ENCODE measurements at places on chromosomes 3 and 15.

- DNase-seq: no peak
Observed at GRCh38 chr3:52345521-52346109, 29.5 kb downstream of the DNAH1 start.

GRCh38 chr15:61227950-61228936 lies 859 bp downstream of the RORA start:
- DNase-seq: no peak

DNA sequence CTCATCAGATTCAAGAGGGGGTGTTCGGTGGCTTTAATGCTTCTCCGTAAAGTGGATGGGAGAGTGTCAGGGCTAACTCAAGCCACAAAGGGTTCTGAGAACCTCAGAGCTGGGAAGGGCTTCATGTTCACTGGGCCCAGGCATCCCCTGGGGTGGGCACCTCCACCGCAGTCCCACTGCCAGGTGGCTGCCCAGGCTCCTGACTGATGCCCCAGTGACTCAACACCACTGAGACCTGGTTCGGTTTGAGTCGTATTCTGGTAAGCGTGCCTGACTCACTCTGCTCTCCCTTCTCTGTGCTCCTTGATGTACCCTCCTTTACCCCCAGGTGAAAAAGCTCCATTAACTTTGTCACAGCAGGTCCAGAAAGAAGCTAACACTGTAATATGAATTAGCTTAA lies 304.6 kb downstream of the RPLP1 start:
- peak; percentile 14 for DNase-seq

GRCh38 chr3:139557041-139557440 lies 17.5 kb upstream of the RBP1 start:
- no peak for DNase-seq

DNA sequence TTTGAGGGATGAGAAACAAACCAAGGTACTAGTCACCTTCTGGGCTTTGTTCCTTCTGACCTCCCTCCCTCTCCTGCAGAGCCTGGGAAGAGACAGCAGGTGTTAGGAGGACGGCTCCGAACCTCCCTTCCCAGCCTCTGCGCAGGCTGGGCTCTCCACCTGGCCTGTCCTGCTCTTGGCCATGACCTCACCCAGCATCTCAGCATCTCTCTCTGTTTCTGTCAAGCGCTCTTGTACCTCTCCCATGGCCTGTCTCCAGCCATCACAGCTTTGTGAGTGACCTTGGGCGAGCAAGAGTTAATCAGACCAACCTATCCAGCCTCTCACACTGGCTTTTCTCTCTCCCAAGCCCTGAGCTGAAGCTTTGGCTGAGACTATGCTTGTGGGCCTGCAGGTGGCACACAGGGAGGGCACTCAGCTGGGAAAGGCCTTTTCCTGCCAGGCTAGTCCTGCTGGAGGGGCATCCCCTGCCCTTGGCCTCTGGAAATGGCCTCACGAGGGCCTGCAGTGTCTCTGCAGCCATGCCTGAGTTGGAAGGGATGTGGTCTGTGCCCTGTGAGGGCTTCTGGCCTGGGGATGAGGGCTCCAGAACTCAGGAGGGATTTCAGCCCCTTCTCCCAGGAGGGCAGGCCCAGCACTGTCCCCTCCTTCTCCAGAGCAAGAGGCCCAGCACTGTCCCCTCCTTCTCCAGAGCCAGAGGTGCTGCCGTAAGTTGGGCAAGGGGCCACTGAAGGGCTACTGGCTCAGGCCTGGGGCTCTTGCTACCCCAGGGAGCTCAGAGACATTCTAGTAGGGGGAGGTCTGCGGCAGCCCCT lies 2.1 kb downstream of the CHST13 start:
- no peak for DNase-seq

DNA sequence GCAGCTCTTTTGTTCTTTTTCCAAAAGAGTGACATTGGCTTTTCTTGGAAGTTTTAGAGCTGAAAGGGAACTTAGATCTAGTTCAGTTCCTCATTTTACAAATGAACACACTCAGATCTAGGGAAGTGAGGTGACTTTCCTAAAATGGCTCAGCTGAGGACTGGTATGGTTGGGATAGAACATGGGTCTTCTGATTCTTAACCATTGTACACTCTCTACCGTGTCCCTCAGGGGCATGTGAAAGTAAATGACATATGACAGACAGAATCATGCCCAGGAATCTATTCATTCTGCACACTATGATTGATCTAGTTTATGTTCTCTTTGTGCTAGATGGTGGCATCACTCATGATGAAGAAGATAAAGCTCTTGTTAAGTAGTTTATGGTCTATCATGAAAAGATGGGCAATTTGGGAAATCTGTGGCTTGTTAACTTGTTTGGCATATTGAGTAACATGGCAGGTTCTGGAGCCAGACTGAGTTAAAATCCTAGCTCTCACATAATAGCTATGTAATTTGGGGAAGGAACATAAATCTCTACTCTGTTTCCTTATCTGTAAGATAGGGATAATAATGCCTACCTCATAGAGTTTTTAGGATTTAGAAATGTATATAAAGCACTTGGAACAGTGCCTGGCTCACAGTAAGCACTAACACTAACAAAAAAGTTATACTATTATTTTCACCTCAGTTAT lies 30.9 kb downstream of the UBE2E1 start:
- no peak for DNase-seq

DNA sequence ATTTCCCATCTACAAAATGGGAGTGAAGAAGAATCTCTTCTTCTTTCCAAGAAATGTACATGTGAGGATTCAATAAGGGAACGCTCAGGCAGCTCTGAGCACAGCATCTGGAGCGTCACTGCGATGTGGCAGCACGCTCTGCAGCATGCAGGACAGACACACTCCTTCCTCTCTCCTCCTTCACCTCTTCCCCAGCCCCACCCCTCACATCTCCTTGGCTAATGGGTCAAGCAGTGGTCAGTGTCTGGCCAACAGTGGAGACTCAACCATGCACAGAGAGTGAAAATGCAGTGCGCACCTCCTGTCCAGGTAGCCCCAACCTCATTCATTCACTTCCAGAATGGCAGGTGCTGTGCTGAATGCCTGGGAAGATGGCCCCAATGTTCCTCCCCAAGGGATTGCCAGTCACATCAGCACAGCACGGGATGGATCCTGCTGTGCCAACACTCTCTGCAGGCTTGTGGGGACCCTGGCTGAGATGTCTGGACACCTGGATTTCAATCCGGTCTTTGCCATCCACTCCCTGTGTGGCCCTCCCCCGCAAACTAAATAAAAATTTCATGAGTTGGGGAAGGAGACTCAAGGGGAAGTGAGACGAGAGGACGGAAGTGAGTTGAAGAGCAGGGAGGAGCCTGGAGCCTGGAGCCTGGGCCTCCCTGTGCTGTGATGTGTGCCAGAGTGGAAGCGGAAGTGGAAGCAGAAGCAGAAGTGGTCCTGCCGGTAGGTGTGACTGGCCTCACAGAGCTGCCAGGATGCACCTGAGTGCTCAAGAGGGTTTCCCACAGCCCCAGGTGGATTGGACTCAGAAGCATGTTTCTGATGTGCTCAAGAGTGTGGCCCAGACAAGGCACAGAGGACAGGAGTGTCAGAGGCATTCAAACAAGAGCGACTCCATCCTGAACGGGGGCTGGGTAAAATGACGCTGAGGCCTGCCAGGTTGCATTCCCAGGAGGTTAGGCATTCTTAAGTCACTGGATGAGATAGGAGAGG lies 163.9 kb downstream of the SMAD6 start:
- no peak for DNase-seq

GRCh38 chr3:66816090-66816761 lies 181.9 kb upstream of the KBTBD8 start:
- no peak for DNase-seq

DNA sequence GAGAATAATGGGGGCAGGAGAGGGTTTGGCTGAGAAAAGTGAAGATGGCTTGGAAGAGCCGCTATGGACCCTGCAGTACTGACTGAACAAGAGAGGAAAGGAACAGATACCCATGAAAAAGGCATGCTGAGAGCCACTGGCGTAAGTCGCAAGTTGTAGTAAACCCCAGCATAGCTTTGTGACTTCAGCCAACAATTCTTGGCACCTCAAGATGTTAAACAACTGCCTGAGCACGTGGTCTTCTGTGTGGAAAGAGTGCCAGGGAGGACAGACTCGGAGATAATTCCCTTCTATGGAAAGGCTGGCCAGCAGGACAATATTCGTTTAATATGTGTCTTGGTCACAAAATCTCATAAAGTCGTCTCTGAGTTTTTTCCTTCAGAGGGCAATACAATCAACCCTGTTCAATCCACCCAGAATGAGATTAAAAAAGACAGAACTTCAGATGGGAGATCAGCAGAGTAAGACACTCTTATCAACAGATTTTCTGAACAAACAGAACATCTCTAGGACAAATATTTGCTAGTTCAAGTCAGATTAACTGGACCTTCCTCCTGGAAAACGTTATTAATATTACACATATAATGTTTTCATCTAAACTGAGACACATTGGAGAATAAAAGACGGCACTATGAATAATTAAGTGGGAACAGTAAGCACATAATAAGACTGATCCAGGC lies 49.2 kb downstream of the NEK10 start:
- DNase-seq: no peak

- no peak for DNase-seq
Observed at GRCh38 chr3:127630811-127631714, 2.1 kb downstream of the PODXL2 start.

GRCh38 chr3:177338697-177339219 lies 141.5 kb upstream of the TBL1XR1 start:
- no peak for DNase-seq

GRCh38 chr3:98223907-98224672 lies 40.0 kb upstream of the OR5H6 start:
- DNase-seq: no peak

DNA sequence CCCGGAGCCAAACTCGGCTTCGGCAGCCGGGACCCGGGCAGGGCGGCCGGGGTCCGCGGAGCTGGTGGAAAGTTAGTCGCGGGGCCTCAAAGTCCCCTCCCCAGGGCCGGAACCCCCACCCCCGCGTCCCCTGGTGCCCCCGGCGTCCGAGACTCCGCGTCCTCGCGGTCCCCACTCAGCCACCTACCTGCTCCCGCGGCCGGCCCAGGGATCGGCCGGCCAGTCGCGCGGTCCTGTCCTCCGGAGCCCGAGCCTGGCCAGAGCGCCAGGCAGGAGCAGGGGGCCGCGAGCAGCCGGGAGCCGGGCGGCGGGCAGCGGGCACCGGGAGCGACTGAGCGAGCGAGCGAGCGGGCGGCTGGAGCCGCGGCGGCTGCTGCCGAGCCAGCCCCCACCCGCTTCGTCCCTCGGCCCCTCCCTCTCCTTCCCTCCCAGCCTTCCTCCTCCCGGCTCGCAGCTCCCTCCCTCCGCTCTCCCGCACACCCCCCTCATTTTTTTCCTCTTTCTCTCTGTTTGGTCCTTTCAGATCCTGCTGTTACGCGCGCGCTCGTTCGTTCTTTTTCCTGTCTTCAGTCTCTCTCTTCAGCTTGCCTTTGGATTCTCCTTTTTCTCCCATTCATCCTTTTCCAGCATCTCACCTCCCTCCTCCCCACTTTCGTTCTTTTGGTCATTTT lies at the start of gene MEGF11:
Gene MEGF11 (minus strand): TSS at position 333 of the 671 bp plus-strand sequence. CDS start 125,347 bp downstream, outside the sequence.
- DNase-seq: no peak

- no peak for DNase-seq
Observed at GRCh38 chr3:107650788-107651187, 128.0 kb downstream of the BBX start.

GRCh38 chr3:28699283-28699682 lies 350.7 kb upstream of the AZI2 start:
- no peak for DNase-seq

DNA sequence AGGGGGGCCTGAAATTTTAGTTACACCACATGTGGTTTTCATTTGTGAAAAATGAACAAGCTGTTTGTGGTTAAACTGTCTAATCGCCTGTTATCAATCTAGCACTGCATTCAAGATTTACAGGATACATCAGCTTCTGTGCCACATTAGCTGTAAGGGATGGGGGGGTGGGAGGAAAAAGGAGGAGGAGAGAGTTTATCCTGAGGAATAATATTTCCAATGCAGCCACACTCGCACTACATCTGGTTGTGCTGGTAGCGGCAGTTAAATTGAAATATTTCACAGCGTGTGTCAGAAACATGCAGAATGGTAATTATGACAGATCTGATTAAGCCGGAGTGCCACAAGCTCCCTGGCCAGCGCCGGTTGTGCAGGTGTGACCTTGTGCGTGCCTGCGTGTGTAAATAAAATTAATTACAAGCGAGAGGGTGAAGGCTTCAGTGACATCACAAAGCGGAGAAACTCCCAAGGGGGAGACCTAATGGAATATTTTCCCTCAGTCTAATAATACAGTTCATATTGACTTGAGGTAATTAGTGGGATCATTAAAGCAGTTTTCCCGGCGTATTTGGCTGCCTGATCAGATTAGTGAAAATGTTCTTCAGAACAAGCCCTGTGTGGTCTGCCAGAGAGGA lies 55.5 kb downstream of the SATB1 start:
- no peak for DNase-seq

GRCh38 chr15:46344915-46345314 lies 710.1 kb downstream of the SQOR start:
- no peak for DNase-seq

DNA sequence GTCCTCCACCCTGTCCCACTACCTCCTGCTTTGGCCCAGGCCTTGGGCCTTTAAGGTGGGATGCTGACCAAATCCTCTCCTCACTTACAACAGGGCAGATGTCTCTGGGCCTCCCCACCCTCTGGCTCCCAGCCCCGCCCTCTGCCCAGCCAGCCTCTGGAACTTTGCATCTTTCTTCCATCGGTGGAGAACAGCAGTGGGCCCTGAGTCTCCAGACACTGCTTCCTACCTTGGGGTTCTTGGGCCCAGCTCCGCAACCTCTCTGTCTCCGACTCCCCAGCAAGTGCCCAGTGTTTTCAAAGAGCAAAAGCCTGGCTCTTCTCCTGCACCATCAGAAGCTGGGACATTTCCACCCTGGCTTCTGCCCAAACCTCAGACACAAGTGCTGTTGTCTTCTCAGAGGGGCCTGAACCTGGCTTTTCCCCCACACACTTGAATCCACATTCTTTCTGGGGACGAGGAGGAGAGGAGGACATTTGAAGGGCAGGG lies 33.1 kb downstream of the MRAS start:
- DNase-seq: no peak

DNA sequence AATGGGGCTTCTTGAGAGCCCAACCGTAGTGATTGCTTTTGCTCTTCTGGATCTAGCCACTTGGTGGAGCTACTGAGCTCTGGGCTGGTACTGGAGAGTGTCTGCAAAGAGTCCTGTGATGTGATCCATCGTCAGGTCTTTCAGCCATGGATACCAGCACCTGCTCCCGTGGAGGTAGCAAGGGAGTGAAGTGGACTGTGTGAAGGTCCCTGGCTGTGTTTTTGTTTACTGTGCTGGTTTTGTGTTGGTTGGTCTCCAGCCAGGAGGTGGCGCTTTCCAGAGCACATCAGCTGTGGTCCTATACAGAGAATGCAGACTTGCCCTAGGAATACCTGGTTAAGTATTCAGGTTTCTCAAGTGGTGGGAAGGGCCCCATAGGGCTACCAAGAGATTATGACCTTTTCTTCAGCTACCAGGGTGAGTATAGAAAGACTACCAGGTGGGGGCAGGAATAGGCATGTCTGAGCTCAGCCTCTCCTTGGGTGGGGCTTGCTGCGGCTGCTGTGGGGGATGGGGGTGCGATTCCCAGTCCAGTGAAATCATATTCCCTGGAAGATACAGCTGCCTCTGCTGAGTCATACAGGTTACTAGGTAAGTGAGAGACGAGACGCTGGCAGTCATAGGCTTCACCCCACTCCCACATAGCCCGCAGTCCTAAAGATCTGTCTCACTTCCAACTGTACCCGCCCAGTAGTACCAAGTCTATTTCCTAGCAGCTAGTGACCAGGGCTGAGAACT lies 733.7 kb downstream of the ZNF385D start:
- DNase-seq: no peak

Data from activated T-cell treated with anti-CD3 and anti-CD28 coated beads for 1 hour (primary cell).